ENCODE measurements at places on chromosomes 5 and 9. TPM values are rescaled to one million over a fixed set of nuclear protein-coding genes. Genes with fewer than 3 reads are reported as not detected.

The PDE6A gene
- polyA plus RNA-seq, result 0.25 TPM

The HCN1 gene
- polyA plus RNA-seq, result not detected

The IFNA21 gene
- not detected for polyA plus RNA-seq

DNA sequence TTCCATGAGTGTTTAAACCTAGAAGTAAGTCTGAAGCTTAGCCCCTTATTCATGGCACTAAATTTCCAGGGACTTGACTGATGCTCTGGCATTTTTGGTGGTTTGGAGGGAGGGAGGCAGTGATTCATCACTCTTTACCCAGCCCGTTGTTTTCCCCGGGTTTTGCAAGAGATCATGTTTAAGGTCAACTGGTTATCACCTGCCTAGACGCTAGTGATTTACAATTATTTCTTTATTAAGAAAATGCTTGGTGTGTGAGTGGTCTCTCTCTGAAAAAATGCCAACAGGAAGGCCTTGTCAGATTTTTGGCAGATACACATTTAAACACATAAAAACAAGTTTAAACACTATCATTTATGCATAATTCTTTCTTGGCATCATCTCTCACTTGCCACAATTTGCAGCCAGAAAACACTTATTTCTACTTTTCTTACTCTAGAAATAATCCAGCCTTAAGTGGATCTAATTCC lies 737.9 kb upstream of the ZNF608 start:
- H3K27me3 ChIP-seq, result no peaks in the 10 kb centered on the region
- no peaks in the 10 kb centered on the region for H3K36me3 ChIP-seq
- peaks cover 9% of the 10 kb centered on the region for H3K4me1 ChIP-seq
- H3K27ac ChIP-seq, result no peak overlapping the region
- DNase-seq, result peak; percentile 13

The DOCK8 gene
- polyA plus RNA-seq, result 9.4 TPM

DNA sequence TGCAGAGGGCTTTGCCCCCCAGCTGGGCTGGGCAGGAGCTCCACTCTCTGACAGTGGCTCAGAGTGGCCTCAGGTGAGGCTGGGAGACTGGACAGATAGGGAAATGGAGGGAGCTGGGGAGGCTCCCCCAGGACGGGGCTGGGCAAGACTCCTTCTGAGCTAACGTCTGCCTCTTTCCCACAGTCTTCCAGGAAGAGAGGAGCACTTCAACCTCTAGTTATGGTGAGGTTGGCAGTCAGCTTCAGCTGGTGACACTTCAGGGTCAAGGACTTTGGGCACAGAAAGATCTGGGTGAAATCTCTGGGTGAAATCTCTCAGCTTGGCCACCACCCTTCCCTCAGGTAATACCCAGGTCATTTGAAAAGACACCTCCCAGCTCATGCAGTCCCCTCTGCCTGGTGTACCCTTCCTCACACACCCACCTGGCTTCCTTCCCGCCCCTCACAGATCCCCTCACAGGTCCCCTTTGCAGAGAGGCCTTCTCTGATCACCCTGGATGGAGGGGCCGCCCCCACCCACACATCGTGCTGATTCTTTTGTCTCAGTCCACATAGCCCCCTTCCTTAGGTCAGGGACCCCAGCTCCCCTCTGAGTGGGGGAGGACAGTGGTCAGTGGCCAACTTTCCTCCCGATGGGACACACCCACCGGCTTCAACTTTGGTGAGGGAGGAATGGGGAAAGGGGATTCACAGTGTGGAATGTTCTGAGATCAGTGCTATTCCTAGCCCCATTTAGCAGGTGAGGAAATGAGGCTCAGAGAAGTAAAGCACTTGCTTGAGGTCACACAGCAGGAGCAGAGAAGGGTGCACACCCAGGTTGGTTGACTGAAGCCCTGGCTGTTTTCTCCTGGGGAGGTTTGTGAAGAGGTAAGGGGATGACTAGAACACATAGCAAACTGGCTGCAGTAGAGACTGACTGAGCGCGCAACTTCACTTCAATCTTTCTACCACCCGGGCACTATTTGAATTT lies 15.8 kb upstream of the NEURL1B start:
- H3K4me1 ChIP-seq, result peaks cover 3% of the 10 kb centered on the region
- no peak for DNase-seq
- H3K27ac ChIP-seq, result no peak overlapping the region

Data from ovary (tissue), 10 donors.